ENCODE measurements at places on chromosomes 7 and 10.

DNA sequence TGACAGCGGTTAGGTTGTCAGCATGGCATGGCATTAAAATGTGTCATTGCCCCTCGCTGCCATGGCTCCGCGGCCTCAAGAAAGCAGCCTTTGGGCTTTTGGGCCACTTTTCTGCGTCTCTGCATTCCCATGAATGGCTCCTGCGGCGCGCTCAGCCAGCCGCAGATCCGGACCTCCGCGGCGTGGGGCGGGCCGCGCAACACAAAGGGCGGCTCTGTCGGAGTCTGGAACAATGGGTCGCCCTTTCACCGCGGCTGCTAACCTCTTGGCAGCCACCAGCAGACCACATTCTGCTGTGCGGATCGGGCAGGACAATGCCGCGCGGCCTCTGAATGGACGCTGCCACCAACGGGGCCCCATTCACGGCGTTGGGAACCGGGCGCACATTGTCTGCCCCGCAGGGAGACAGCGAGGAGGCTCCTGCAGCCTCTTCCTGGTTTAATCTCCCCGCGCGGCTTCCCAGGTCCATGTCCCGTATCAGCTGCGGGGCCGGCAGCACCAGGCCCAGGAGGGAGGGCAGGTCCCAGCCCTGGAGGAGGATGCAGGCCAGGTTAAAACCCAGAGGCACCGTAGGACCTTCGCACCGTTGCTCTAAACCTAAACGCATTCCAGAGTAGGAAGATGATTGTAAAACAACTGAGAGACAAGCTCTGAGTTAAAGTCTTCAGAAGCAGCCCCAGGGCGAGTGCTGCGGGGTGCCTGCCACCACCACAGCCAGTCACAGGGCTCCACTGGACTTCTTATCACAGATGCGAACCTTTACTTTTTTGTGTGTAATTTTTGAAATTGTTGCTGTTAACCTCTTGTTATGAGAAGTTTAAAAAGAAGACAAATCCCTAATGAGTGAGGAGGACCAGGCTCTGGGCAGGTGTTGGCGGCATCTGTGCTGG lies 71.6 kb downstream of the NKX6-2 start:
- H3K4me3 ChIP-seq, result no peak overlapping the region
- H3K27me3 ChIP-seq, result no peaks in the 10 kb centered on the region
- no peaks in the 10 kb centered on the region for H3K36me3 ChIP-seq
- DNase-seq, result no peak
- H3K27ac ChIP-seq, result no peak overlapping the region

GRCh38 chr10:34200355-34200901 lies 614.7 kb downstream of the PARD3 start:
- H3K4me1 ChIP-seq, result peaks cover 17% of the 10 kb centered on the region
- peak; percentile 56 for DNase-seq
- H3K4me3 ChIP-seq, result no peak overlapping the region
- H3K27ac ChIP-seq, result no peak overlapping the region
- H3K27me3 ChIP-seq, result no peaks in the 10 kb centered on the region
- no peaks in the 10 kb centered on the region for H3K36me3 ChIP-seq

DNA sequence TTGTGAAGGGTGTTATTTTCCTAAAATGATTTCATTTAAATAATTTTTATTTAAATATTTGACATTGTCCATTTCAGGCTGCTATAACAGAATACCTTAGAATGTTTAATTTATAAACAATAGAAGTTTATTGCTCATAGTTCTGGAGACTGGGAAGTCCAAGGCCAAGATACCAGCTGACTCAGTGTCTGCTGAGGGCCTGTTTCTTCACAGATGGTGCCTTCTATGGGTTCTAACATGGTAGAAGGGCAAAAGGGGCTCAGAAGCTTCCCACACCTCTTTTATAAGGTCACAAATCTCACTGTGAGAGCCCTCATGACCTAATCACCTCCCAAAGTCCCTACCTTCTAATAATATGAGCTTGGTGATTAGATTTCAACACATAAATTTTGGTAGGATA lies 50.7 kb downstream of the MTURN start:
- H3K36me3 ChIP-seq, result no peaks in the 10 kb centered on the region
- no peaks in the 10 kb centered on the region for H3K27me3 ChIP-seq
- H3K4me1 ChIP-seq, result no peaks in the 10 kb centered on the region
- no peak overlapping the region for H3K4me3 ChIP-seq

DNA sequence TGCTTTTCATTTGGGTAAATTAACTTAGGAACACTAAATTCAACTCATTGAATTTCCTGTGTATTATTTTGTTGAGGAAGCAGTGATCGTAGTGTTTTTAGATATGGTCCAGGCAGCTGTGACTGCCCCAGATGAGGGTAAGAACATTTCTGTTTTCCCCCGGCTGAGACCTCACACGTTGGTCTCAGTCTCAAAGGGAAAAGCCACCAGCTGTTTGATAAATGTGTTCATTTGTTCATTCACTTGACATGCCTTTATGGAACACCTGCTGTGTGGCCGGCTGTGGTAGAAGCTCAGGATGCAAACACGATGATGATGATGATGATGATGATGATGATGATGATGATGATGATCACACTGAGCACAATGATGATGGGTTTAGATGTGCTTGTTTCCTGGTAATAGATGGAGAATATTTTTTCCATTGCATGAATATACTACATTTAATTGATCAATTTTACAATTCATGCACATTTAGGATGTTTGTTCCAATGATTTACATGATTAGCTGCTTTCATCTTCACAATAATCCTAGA lies 125.6 kb upstream of the ZNF32 start:
- H3K36me3 ChIP-seq, result no peaks in the 10 kb centered on the region
- no peaks in the 10 kb centered on the region for H3K27me3 ChIP-seq
- H3K4me1 ChIP-seq, result no peaks in the 10 kb centered on the region
- H3K4me3 ChIP-seq, result no peak overlapping the region

GRCh38 chr7:151637781-151638261 lies 118.1 kb upstream of the RHEB start:
- H3K36me3 ChIP-seq, result no peaks in the 10 kb centered on the region
- H3K4me3 ChIP-seq, result no peak overlapping the region
- no peak for DNase-seq
- no peak overlapping the region for H3K27ac ChIP-seq

DNA sequence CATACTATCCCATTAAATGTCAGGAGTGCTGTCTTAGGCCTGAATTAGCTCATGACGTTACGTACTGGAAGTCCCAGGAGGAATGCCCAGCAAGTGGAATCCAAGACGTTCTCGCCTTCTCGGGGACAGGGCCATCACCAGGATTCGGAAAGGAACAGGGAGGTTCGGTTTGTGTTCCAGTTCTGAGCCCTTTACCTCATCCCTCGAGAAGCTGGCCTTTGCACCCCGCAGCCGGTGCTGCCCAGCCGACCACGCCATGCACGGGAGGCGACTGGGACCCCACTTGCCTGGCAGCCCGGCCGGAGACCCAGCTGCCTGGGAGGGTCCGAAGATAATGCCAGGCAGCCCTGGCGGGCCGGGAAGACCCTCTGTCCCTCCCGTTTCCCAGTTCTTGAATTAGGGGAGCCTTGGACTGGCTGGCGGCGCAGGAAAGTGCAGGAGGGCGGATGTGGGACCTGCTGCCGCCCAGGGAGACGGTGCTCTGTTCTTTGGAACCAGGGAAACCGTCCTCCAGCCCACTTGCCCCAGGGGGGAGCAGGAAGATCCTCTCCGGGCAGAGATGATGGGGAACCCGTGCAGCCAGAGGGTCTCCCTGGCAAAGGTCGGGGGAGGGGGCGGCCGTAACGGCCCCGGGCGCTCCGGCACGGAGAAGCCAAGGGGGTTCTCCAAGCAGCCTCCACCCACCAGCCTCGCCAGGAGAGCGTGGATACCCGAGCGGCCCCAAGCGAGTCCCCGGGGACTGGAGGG lies 671 bp upstream of the CHST3 start:
- H3K27ac ChIP-seq, result no peak overlapping the region
- peak overlapping the region; percentile 99 for H3K4me3 ChIP-seq
- no peaks in the 10 kb centered on the region for H3K27me3 ChIP-seq
- DNase-seq, result no peak
- peaks cover 18% of the 10 kb centered on the region for H3K4me1 ChIP-seq

- DNase-seq, result no peak
- no peak overlapping the region for H3K27ac ChIP-seq
- no peak overlapping the region for H3K4me3 ChIP-seq
- H3K4me1 ChIP-seq, result peaks cover 22% of the 10 kb centered on the region
- peaks cover 43% of the 10 kb centered on the region for H3K36me3 ChIP-seq
- no peaks in the 10 kb centered on the region for H3K27me3 ChIP-seq
Measured at GRCh38 chr7:127893547-127893946, 137.7 kb downstream of the LRRC4 start.

- H3K36me3 ChIP-seq, result no peaks in the 10 kb centered on the region
- H3K4me1 ChIP-seq, result peaks cover 13% of the 10 kb centered on the region
- 0 out of 2 replicates have a peak overlapping the region, but pooled peaks have one; percentile 3 for H3K27ac ChIP-seq
- DNase-seq, result no peak
- H3K4me3 ChIP-seq, result no peak overlapping the region
- no peaks in the 10 kb centered on the region for H3K27me3 ChIP-seq
Measured at GRCh38 chr7:134174795-134175261, 47.7 kb downstream of the LRGUK start.

GRCh38 chr10:74151879-74152722 lies 1.1 kb downstream of the ADK start:
- H3K36me3 ChIP-seq, result no peaks in the 10 kb centered on the region
- peak overlapping the region; percentile 89 for H3K4me3 ChIP-seq
- peak overlapping the region; percentile 89 for H3K27ac ChIP-seq
- no peak for DNase-seq
- H3K4me1 ChIP-seq, result peaks cover 12% of the 10 kb centered on the region
- H3K27me3 ChIP-seq, result no peaks in the 10 kb centered on the region

DNA sequence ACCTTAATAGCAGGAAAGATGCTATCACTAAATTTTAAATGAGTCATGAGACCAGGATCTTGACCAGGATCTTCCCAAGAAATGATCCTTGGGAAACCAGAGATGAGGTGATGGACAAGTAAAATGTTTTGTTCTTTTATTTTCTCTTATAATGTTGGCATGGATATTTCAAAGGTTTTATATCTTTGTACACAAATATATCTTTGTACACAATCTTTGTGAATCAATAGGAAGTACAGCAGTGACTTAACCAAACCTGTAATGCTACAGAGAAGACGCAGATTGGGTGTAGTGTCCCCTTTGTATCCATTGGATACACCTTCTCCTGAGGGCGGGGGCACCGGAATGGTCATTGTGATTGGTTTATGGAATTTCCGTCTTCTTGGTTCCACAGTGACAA lies 180.1 kb upstream of the CCDC6 start:
- no peaks in the 10 kb centered on the region for H3K27me3 ChIP-seq
- H3K27ac ChIP-seq, result no peak overlapping the region
- no peaks in the 10 kb centered on the region for H3K4me1 ChIP-seq

- H3K27me3 ChIP-seq, result no peaks in the 10 kb centered on the region
- no peak overlapping the region for H3K4me3 ChIP-seq
- H3K4me1 ChIP-seq, result no peaks in the 10 kb centered on the region
- peak; percentile 39 for DNase-seq
Measured at GRCh38 chr7:158431941-158432347, 155.7 kb downstream of the PTPRN2 start.

DNA sequence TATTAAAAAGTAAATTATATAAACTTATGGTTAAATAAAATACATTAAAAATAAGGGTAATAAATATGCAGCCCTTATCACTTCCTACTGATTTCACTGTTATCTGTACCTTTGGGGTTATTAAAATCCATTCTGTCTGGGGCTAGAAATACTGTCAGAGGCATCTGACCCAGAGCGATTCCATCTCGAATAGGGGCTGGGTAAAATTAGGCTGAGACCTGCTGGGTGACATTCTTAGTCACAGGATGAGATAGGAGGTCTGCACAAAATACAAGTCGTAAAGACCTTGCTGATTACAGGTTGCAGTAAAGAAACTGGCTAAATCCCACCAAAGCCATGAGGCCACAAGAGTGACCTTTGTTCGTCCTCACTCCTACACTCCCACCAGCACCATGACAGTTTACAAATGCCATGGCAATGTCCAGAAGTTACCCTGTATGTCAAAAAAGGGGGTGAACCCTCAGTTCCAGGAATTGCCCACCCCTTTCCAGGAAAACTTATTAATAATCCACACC lies 77.6 kb downstream of the COBL start:
- no peak overlapping the region for H3K4me3 ChIP-seq
- no peaks in the 10 kb centered on the region for H3K4me1 ChIP-seq
- H3K36me3 ChIP-seq, result no peaks in the 10 kb centered on the region
- no peaks in the 10 kb centered on the region for H3K27me3 ChIP-seq

GRCh38 chr10:6200734-6201515 lies 1.8 kb upstream of the PFKFB3 start:
- H3K4me1 ChIP-seq, result peaks cover 10% of the 10 kb centered on the region
- H3K27ac ChIP-seq, result no peak overlapping the region
- H3K4me3 ChIP-seq, result peak overlapping the region; percentile 79
- H3K36me3 ChIP-seq, result no peaks in the 10 kb centered on the region
- peak; percentile 46 for DNase-seq
- H3K27me3 ChIP-seq, result no peaks in the 10 kb centered on the region

All from SK-N-SH (cell line).